ENCODE measurements at places on chromosomes 5 and 9.
A peak's percentile ranks its signal among the peaks of the same experiment; 100 is the strongest.

- DNase-seq, result no peak
Observed at GRCh38 chr5:173859408-173860159, 28.6 kb upstream of the CPEB4 start.

- DNase-seq, result no peak
Observed at GRCh38 chr9:70143394-70144130, 99.9 kb downstream of the MAMDC2 start.

GRCh38 chr9:101673642-101674041, 64.8 kb downstream of the GRIN3A start:
- no peak for DNase-seq

DNA sequence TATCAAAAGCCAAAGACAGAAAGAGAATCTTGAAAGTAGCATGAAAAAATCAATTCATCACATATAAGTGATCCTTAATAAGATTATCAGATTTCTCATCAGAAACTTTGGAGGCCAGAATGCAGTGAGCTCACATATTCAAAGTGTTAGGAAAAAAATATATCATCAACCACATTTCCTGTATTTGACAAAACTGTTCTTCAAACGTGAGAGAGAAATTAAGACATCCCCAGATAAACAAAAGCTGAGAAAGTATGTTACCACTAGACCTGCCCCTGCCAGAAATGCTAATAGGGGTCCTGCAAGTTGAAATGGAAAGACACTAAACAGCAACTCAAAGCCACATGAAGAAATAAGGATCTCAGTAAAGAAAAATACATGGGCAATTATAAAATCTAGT, 29.9 kb downstream of the HACD4 start:
- DNase-seq, result no peak

- no peak for DNase-seq
Observed at GRCh38 chr5:113491022-113491421, 2.8 kb upstream of the MCC start.

- peak; percentile 10 for DNase-seq
Observed at GRCh38 chr5:91928754-91929521, 545.8 kb upstream of the ARRDC3 start.

- no peak for DNase-seq
Observed at GRCh38 chr5:113242481-113243348, 192.1 kb downstream of the TSSK1B start.

DNA sequence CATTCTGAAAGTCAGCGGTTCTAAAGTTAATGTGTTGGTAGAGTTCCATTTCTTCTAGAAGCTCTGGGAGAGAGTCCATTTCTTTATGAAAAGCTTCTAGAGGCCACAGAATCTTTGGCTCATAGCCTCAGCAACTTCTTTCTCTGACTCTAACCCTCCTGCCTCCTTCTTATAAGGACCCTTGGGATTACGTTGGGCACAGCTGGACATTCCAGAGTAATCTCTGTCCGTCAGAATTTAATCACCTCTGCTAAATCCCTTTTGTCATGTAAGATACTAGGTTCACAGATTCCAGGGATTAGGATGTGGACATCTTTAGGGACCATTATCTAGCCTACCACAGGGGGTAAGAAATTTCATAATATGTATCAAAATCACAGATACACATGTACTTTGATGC, 22.6 kb upstream of the ANKDD1B start:
- DNase-seq, result no peak

DNA sequence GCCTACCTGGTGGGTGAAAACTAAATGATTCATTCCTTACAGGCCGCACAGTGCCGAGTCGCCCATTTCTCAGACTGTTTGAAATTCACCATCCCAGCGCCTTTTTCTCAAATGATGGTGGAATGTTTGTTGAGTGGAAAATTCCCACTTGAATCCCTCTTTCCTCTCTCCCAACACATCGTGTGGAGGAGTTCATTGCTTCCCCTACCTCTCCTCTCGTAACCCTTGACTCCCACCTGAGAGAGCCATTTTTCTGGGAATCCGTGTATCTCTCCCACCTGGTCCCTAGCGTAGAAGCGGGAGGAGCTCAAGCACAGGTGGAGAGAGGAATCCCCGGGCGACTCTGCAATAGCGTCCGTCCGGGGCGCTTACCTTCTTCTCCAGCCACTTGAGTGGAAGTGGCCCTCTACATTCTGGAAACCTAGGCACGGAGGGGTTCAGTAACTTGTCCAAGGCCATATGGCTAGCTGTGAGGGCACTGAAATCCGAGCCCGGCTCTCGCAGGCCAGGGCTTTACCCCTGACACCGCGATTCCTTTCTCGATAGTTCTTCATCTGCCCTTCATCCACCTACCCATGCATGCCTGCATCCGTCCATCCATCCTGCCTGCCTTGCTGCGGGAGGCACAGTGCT, 683 bp downstream of the OSMR start:
- DNase-seq, result peak; percentile 41

DNA sequence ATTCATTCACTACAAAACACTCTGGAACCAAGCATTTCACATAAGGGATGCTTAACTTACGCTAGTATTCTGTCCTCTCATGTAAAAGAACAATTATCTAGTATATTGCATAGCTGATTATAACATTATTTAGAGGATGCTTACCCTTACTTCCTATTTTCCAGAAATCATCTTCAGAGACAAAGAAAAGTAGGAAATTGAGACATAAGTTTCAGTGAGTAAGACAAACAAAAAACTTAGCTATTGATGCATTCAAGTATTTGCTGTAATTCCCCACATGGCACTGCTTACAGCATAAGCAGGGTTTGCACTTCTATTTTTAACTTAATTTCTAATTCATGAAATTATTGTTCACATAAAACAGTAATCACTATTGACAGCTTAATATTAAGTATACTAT, 104.8 kb upstream of the SREK1 start:
- DNase-seq, result no peak

GRCh38 chr5:142806841-142807267, 36.7 kb downstream of the ARHGAP26 start:
- DNase-seq, result no peak

DNA sequence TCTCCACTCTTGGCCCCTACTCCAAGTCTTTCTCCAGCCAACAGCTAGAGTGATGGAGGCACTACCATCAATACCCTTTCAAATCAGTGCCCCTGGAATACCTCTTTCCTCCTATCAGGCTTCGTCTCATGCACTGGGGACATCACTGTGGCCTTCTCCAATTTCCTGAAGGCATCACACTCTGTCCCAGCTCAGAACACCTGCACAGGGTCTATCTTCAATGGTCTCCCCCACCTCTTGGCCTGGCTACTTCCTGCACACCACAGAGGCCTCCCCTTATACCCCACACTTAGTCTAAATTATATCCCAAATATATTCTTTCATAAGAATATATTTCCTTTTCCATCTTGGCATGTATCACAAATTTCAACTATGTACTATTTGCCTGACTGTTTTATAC, 34.5 kb downstream of the ECPAS start:
- no peak for DNase-seq

DNA sequence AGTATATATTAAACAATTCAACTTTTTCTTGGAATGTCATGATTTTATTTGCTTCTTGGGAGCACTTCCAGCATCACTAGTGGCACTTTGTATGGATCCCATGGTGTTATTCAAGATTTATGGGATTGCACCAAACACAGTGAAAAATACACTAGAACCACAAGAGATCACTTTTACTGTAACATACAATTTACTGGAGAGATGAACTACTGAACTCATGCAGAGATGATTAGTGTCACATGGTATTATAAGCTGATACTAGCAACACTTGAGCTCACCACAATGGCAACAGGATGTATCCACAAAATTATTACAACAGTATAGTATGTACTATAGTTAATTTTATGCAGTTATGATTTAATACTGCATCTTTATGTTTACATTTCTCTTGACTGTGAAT, 16.3 kb upstream of the SLC36A2 start:
- no peak for DNase-seq

DNA sequence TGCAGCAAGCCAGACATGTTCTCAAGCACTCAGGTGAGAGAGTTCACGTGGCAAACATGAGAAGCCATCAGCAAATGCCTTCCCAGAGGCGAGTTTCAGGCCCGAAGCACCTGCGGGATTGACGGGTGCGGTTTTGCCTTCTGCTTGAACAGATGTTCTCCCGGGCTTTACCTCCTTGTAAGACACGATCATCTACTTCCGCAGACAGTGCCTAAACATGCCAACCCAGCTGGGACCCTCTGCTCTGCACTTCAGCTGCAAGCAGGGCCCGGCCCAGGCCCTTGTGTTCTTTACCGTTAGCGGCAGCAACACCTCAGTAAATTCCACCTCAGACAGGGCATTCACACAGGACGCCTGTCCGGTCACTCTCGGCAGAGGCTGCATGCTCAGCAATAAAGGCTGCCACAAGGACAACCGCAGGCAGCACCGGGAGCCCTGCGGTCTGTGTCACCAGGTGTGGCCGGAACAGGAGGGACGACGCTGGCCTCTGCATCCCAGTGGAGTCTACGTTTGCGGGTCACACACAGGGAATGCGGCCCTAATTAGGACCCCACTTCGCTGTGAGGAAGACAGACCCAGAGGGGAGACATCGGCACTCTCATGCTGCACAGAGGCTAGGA, 139.6 kb downstream of the ROR2 start:
- DNase-seq, result no peak

DNA sequence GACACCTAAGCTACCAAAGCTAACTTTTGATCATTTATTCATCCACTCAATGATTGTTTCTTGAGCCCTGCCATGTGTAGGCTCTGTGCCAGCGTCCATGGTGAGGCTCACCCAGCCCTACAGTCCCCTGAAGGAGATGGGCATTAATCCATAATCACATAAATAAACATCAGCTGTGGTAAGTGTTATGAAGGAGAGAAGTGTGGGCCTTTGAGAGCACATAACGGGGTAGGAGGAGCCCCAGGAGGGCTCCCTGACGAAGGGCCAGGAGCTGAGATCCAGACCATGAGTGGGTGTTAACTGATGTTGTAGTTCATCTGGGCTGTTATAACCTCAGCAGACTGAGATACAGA, 53.9 kb upstream of the AFAP1L1 start:
- DNase-seq, result no peak
